Hypothalamus (tissue), 51 donors: ENCODE measurements at places on chromosomes 7 and 10.

- no peak for DNase-seq
Measured at GRCh38 chr10:34861293-34862021, 46.4 kb upstream of the PARD3 start.

DNA sequence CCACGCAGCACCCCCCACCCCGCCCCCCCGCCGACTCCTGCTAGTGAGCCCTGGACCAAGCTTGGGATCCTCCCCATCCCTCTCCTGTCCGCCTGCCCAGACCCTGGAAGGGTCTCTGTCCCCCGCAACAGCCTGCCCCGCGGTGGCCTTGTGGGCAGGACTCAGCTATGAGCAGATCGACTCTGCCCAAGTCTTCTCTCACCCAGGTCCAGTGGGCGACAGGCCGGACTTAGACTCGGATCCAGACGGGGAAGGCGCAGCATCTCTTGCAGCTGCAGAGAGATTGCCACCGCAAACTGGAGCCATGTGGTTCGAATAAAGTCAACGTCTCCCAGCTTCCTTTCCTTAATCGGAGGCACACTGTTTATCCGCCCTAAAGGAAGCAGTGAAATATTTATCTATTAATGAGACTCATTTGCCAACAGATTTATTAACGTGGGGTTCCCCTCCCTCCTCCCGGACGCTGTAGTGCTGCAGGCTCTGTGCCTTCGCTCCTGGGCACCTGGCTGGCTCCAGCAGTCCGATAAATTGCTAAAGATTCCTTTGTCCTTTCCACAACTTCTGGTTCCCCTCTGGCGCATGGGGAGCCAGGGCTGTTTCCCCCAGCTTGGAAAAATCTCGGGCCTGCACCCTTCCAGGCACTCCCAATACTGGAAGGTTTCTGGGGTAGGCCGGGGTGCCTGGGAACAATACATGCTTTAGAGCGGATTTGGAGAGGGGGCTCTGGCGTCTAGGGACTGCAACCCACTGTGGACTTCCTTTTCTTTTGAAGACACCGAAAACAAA is 634 bp upstream of the HOXA7 start:
- no peak for DNase-seq

DNA sequence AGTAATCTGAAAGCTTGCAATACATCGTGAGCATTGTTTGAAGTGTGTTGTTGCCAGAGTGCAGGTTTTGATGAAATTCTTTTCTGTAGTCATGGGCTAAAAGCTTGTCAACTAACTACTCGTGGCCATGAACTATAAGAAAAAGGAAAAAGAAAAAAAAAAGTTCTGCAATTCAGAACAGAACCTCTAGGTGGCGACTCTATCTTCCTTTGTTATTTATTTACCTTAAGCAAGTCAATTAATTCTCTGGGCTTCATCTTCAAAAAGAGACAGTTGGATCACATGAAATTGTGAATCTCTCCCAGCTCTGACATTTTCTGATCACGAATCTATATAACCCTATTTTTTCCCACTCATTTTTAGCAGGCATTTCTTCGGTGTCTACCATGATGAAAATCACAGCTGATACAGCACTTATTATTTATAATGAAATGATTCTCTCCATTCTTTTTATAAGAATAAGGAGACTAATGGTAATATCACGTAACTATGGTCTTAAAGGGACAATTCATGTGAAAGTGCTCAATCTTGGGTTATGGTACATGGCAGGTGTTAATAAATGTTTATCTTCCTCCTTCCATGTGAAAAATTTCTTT is 18.8 kb downstream of the TMEM196 start:
- DNase-seq = no peak

DNA sequence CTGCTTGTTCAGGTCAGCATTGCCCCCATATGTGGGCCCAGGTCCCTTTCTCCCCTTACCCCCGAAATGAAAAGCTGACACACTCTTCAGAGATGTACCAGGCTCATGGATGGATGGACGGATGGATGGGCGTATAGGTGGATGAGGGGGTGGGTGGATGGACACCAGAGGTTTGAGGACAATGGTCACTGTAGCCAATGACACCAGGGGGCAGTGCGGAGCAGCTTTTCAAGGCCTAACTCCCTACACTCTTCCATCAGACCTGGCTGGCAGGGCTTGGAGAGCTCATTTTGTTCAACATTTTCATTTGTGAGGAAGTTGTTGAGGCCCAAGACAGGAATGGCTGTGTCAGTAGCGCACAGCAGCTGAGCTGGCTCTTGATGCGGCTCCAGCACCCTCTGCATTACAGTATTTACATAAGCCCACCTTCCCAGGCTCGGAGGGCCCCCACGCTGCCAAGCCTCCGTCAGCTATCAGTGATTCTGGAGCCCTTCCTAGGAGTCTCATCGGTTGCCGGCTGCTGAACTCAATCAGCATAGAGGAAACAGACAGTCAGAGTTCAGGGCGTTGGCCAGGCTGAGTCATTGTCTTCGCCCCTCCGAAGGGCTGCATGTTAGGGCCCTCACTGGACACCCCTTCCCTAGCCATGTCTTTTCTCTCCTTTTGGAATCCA is 11.6 kb upstream of the FFAR4 start:
- DNase-seq = no peak

GRCh38 chr10:31103112-31103511 is 71.4 kb upstream of the ZNF438 start:
- DNase-seq = no peak

- peak; percentile 6 for DNase-seq
Measured at GRCh38 chr7:91565499-91566401, 301.5 kb downstream of the FZD1 start.

GRCh38 chr7:51276967-51277366 is 39.6 kb downstream of the COBL start:
- DNase-seq = no peak

GRCh38 chr10:96377816-96378294 is 19.1 kb upstream of the OPALIN start:
- no peak for DNase-seq

GRCh38 chr7:2621948-2622640 is 9.7 kb upstream of the TTYH3 start:
- DNase-seq = no peak

DNA sequence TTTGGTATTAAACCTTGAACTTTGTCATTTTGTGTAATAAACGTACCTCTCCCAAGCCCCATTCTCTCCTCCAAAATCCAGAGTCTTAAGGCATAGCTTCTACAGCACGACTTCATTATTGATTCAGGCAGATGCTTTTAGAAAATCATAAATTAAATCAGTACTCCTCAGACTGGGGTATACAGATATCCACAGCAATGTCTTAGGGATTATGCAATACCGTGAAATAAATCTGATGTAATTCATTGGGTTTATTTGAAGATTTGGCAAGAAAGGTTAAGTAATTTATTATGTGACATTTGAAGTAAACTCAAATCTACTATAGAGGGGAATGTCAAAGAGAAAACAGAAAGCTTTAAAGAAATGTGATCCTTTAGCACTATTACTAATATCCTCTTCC is 246.1 kb upstream of the PLXDC2 start:
- no peak for DNase-seq

DNA sequence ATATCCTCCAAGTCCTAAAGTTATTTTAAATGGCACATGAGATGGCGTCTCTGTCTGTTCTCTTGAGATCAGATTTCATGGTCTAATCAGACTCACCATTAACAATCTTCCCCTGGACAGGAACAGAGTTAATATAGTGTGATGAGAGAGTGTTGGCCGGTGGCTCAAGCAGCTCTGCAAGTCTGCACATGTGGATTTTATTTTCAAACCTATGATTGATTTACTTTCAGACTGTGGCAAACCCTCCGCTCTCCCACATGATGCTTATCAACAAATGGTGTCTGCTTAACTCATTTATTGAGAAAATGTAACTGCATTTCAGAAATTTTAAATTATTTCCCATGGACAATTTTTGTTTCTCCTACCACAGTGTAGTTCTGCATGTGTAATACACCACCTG is 46.5 kb upstream of the HGF start:
- no peak for DNase-seq

DNA sequence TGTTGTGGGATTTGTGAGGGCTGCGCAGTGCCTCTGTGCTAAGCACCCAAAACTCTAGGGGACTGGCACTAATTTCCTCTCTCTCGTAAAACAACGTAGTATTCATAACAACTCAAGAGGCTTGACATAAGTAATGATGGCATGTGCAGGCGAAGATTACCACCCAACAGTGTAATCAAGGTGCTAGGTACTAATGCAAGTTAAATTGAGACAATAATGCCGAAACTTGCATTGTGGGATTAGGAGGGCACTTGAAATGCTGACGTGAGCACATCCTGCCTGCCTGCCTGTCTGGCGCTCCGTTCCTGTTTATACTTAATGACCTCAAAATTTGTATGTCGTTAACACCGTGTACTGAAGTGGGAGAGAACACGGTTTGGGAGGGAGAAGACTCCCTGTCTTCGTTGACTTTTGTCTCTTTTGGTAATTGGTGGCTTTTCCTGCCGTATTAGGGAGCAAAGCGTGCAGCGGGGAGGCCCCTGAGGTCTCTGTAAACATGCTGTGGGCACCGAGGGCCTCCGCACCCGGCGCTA is 139.0 kb downstream of the MGMT start:
- DNase-seq = no peak

DNA sequence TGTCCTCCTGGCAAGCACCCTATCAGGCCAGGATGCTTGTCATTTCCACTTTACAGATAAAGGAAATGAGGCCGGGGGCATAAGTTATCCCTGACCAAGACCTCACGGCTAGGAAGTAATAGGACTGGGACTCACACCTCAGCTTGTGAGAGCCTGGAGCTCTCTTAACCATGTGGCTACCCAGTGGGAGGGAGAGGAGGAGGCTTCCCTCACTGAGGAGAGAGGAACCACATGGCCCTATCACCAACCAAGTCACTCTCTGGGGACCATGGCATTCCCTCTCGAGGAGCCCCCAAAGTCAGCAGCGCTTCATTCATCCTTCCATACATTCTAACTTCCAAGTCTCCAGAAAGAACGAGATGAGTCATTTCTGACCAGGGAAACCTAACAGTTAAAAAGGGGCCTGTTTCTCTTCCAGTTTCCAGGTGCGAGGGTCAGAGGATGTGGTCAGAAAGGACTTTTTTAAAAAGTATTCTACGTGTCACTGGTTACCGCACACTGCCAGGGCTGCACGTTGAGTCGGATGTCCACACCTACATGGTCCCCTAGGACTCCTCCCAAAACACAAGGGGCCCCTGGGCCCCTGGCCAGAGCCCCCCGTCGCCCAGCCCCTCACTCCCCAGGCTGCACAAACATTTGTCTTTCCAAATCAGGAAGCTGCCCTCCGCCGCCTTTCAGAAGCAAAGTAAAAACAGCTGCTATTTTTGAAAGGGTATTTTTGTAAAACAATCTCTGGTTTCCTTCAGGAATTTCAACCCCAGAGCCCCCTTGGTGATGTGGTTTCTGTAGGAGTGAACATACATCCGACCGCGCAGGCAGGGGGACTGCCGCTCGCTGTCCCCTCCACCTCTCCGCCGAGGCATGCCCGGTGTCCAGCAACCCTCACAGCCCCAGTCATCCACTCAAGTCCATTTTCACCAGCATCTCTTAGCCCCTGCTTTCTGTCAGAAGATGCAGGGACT is 128.2 kb upstream of the CHST15 start:
- DNase-seq = no peak

DNA sequence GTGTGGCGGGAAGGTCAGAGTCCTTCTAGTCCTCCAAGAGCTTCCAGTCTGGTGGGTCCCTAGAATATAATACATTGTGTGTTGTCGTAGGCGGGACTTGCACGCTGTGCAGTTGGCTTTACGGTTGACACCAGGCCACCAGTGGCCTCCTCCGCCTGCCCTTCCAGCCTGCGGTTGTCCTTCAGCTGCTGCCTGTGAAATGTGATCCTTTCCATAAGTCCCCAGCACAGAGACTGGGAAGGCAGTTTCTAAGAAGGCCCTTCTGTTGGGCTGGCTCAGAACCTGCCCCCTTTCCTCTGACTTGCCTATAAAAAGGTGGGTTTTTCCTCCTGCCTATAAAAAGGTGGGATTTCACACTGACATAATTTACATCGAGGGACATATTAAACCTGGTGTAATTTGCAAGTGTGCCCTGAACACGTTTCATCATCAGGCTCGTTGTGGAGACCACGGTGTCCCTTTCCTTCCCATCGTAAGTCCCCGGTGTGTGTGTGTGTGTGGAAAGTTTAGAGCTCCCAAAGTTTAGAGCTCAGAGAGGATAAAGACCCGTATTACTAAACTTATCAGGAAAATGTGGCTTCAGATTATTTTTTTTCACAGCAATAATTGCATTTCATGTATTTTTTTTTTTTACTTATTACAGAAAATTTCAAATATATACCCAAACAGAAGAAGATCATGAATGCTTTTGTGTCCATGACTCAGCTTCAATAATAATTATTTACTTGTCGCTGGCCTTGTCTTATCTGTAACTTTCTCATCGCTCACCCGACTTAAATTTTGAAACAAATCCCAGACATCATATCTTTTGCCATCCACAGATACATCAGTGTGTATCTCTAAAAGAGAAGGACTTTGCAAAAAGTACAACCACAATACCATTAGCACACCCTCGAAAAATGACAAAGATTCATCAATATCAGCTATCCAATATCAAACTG is 45.1 kb downstream of the CUX1 start:
- DNase-seq = no peak

DNA sequence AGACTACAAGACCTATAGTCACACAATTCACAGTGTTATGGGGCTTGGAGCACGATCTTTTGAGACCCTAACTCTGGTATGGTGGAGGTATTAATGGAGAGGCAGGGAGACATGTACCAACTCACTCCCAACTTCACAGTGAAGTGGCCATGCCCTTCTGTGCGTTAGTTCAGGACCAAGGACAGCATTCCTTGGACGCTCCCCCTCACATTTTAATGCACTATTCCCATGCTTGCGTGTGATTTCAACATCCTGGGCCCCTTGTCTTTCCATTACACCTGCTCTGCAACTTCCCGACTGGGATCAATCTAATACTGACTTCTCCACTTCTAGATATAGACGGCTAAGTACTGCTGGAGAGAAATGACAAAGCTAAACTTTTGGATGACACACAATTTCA is 72.7 kb downstream of the PLCE1 start:
- no peak for DNase-seq

- DNase-seq = no peak
Measured at GRCh38 chr10:1549591-1550290, 187.6 kb downstream of the ADARB2 start.

GRCh38 chr10:75708060-75708459 is 276.6 kb downstream of the LRMDA start:
- DNase-seq = no peak

DNA sequence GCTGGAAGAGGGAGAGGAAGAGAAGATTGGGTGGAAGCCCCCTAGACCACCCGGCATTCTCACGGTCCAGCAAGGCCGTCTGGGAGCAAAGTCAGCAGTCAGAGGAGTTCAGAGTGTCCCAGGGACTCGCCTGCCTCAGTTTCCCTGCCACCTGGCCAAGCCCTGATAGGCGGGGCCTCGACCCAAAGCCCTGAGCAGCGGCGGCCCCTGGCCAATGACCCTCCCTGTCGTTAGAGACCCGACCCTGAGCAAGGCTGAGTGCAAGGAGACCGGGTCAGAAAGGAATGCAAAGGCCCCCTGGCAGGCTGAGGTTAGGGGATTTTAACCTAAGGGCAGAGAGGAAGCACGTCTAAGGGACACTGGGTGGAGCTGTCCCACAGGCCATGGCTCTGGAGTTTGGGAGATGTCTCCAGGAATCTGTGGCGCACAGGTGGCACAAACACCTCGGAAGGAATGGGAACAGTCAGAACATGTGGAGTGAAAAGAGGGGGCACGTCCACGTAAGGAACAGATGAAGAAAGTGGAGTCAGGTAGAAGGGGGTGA is 196.8 kb upstream of the PDE1C start:
- no peak for DNase-seq

GRCh38 chr10:80996615-80997193 is 459.0 kb downstream of the SH2D4B start:
- no peak for DNase-seq

- DNase-seq = no peak
Measured at GRCh38 chr7:116021237-116021636, 9.3 kb downstream of the TFEC start.
